ENCODE measurements at places on chromosomes 5 and 9.

DNA sequence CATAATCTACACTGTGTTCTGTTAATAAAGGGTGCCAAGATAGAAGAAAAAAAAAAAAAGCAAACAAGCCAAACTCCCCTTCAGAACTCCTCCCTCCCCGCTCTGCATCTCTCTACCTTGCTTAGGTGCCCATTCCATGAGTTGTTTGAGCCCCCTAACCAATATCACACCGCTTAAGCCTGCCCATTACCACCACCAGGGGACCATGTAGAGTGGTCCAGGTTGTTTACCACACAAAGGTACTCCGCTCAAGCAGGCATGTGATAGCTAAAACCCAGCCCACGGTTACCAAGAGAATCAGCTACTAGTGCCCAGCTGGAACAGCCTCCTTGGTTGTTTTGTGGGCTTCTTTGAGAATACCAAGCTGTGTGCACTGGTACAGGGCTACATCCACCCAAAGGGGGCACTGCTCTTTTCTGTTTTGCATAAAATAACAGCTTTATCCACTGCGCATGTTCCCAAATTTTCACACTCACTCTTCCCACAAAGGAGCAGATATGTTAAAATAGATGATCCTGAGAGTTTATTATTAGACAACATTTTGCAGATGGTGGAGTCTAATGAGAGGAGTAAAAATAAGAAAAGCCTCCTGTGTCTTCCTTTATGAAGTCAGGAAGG is 304.1 kb downstream of the DEPDC1B start:
- no peak for DNase-seq

- DNase-seq = no peak
Measured at GRCh38 chr9:19032406-19032805, 603 bp downstream of the SAXO1 start.

GRCh38 chr9:109002141-109002540 is 11.2 kb downstream of the CTNNAL1 start:
- DNase-seq = no peak

DNA sequence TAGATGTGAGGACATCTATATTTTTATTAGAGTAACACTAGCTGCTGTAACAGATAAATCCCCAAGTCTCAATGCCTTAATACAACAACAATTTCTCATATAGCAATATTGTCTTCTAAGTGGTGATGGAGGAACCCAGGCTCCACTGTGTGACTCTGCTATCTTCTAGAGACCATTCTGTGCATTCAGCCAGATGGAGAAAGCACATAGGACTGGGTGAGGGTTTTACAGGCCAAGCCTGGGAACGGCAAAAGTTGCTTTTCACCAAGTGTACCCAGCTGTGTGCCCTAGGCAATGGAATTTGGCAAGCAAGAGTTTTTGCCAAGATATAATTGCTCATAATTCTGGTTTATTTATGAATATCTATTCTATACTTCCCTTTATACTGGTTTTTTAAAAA is 11.7 kb downstream of the RBM22 start:
- DNase-seq = no peak

- DNase-seq = no peak
Measured at GRCh38 chr5:8813180-8813579, 732.7 kb downstream of the SEMA5A start.

GRCh38 chr9:135961811-135962695 is 880 bp upstream of the UBAC1 start:
- DNase-seq = no peak

- DNase-seq = no peak
Measured at GRCh38 chr5:85651731-85652130, 966.0 kb upstream of the COX7C start.

GRCh38 chr9:98034593-98035546 is 21.7 kb upstream of the NANS start:
- peak; percentile 74 for DNase-seq

DNA sequence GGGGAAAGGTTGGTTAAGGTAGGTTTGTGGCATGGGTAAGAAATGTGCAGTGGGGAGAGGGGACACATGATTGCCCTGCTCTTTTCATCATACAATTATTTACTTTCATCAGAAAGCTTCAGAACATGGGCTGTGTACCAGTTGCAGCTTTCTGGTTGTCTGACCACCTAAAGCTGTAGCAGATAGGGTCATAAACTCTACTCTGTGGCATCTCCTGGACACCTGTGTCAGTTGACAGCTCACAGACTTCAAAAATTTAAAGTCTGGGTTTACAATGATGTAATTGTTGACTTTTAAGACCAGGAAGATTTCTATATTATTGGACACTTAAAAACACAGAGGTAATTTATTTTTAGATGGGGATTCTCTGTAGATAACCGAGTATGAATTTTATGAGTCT is 222.7 kb upstream of the PRR16 start:
- DNase-seq = no peak

DNA sequence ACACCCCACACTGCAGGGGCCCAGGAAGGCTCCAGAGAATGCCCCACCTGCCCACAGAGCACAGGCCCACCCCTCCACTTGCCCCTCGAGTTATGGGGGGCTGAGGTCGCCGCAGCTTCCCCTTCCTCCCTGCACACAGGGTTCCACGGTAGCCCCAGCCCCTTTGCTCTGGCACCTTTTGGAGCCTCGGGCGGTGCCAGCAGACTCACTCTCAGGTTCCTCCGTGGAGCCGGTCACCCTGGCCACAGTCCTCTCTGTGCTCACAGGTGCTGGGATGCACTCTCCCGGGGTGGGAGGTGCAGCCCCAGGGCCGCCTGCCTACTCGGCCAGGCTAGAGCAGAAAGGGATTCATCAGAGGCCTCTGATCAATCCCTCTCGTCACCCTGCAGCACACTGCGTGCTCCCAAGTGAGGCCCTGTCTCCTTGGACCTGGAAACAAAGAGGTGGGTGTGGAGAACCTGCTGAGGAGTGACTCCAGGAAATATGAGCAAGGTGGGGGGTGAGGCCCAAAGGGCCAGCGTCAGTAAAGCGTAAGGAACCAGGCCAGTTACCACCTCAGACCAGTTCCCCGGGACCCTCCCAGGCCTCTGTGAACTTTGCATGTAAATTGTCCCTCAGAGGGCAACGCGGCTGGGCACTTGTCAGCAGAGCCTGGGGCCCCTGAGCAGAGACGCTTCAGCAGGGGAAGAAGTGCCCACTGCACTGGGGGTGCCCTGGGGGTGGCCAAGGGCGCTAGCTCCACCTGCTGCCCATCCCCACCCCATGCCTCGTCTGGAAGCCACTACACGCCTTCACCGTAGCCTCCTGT is 167.8 kb downstream of the OLFM1 start:
- DNase-seq = no peak

DNA sequence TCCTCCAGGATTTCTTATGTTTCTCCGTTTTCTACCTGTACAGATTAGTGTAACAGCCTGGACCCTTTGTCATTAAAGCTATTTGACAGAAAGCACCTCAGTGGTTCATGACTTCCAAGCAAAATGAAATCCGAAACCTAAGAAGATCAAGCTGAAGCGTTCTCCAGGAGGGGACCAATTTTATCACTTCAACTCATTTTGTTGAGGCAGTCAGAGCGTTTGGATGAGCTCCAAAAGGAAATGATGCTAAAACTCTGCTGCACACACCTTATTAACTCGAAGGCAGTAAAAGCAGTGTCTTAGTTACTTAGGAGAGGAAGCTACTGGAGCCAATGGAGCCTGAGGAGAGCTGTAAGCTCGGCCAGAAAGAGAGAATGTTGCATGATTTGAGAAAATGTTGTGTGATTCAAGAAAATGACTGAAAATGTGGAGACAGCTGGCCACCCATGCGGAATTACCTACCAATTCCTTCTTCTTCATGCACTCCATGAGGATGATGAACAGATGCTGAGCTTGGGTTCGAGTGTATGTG is 346.7 kb upstream of the KLF9 start:
- DNase-seq = no peak

DNA sequence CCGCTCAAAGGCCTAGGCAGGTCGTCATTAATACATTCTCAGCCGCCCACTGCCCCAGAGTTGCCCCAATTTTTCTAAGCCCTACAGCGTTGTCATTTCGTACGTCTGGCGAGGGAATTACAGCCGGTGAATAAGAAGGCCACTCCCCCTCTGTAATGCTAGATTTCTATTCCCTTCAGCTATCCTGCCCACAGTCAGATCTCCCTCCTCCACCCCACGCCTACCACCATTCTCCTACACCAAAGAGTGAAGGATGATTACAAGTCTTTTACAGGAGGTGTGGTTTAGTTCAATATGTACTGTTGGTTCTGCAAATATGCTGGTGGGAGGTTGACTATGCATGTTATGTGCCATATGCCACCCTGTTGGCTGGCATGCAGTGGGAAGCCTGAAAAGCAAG is 83.7 kb upstream of the SMIM15 start:
- DNase-seq = no peak

- no peak for DNase-seq
Measured at GRCh38 chr5:128469912-128470311, 68.1 kb downstream of the FBN2 start.

DNA sequence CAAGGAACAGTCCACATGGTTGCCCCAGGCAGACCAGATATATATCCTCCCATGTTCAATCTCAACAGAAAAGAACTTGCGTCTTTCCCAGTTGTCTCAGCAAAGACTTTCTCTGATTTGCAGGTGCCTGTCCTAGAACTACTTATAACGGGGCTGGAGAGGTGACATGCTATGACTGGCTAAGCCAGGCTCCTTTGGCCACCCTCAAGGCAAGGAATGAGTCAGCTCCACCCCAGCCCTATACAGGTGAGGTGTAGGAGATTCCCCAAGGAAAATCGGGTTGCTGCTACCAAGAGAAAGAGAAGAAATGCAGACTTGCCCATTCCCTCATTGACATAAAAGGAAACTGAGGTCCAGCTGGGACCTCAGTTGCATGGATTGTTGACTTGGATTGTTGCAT is 127.4 kb downstream of the GALNT10 start:
- no peak for DNase-seq

GRCh38 chr9:116686135-116686534 is 970 bp upstream of the TRIM32 start:
- DNase-seq = no peak

GRCh38 chr9:35892051-35892450 is 14.0 kb upstream of the HRCT1 start:
- DNase-seq = no peak

- no peak for DNase-seq
Measured at GRCh38 chr5:32908641-32909040, 197.5 kb downstream of the NPR3 start.

- no peak for DNase-seq
Measured at GRCh38 chr5:30752015-30752414, 441.5 kb upstream of the CDH6 start.

GRCh38 chr9:76580820-76581219 is 121.8 kb downstream of the GCNT1 start:
- no peak for DNase-seq

All from lung (tissue), 17 donors.